Cerebellum (tissue), 4 donors: ENCODE measurements at places on chromosomes 5 and 9.

GRCh38 chr9:94872083-94872833 is 145.8 kb downstream of the AOPEP start:
- no peak for DNase-seq

GRCh38 chr9:3444016-3444415 is 81.8 kb downstream of the RFX3 start:
- no peak for DNase-seq

- no peak for DNase-seq
Measured at GRCh38 chr9:80496901-80497556, 925.3 kb downstream of the TLE4 start.

DNA sequence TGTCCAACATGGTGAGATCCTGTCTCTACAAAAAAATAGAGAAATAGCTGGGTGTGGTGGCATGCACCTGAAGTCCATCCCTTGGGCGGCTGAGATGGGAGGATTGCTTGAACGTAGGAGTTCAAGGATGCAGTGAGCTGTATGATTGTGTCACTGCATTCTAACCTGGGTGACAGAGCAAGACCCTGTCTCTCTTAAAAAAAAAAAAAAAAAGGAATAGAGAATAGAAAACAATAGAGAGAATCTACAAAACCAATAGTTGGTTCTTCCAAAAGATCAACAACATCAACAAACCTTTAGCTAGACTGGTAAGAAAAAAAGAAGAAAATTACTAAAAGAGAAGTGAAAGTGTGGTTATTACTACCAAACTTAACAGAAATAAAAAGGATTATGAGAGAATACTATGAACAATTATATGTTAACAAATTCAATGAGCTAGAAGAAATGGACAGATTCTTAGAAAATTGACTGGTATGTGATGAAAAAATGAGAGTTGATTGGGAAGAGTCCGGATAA is 8.1 kb upstream of the SLC38A9 start:
- DNase-seq: no peak

- no peak for DNase-seq
Measured at GRCh38 chr5:63820577-63820976, 141.7 kb downstream of the HTR1A start.

GRCh38 chr9:21558615-21559401 is 76.7 kb upstream of the IFNE start:
- DNase-seq: peak; percentile 2

DNA sequence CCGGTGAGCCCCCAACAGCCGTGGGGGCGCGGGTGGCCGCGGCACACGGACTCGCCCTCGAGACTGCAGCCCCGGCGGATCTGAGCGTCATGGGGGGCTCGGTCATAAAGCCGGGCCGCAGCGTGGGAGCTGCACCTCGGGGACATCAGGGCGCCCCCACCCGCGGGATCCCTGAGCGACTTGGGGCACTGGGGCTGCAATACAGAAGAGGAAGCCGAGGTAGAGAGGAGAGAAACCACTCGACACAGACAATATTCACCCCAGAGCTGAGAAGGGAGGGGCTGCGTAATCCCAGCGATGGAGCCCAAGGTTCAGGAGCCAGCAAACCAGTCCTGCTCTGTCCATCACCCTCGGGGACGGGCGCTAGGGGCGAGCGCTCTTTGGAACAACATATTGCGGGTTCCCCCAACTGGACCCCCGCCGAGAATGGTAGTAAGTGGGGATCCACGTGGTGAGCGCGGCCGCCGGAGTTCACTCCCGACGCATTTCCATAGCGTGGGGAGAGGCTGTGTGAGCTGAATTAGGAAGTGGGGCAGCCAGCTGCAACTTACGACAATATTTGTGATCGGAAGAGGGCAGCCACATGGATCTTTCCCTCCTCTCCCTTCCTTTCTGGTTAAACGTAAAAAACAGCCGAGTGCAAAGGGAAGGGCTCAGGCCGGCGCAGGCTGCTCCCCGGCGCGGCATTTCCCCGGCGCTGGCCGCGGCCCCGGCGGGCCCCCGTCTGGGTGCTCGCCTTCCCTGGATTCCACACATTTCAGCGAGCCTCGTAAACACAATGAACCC is 9.9 kb downstream of the PTCH1 start:
- DNase-seq: peak; percentile 48

- DNase-seq: no peak
Measured at GRCh38 chr5:157611571-157612476, 36.2 kb upstream of the ADAM19 start.

DNA sequence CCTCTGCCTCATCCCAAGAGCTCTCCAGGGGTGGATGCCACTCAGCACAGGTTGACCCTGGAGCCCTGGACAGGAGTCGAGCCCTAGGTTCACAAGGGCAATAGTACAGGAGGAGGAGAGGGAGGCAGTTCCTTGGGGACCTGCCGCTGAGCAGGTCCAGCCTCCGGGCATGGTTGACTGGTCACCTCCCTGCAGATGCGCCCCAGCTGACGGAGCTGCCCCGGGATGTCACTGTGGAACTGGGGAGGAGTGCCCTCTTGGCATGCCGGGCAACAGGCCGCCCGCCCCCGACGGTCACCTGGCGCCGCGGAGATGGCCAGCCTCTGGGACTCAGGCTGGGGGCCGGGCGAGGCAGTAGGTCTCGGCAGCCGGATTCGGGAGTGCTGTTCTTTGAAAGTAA is 53.7 kb downstream of the HMCN2 start:
- no peak for DNase-seq

DNA sequence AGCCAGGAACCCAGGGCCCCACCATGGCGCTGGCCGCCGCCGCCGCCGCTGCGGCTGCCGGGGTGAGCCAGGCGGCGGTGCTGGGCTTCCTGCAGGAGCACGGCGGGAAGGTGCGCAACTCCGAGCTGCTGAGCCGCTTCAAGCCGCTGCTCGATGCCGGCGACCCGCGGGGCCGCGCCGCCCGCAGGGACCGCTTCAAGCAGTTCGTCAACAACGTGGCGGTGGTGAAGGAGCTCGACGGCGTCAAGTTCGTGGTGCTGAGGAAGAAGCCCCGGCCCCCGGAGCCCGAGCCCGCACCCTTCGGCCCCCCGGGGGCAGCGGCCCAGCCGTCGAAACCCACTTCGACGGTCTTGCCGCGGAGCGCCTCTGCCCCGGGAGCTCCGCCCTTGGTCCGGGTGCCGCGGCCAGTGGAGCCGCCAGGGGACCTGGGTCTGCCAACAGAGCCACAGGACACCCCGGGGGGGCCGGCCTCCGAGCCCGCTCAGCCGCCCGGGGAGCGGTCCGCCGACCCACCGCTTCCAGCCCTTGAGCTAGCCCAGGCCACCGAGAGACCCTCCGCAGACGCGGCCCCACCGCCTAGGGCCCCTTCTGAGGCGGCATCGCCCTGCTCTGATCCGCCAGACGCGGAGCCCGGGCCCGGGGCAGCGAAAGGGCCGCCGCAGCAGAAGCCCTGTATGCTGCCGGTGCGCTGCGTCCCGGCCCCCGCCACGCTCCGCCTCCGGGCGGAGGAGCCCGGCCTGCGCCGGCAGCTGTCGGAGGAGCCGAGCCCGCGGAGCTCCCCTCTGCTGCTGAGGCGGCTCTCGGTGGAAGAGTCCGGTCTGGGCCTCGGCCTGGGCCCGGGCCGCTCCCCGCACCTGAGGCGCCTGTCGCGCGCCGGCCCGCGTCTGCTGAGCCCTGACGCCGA is 749 bp downstream of the SOWAHA start:
- no peak for DNase-seq

DNA sequence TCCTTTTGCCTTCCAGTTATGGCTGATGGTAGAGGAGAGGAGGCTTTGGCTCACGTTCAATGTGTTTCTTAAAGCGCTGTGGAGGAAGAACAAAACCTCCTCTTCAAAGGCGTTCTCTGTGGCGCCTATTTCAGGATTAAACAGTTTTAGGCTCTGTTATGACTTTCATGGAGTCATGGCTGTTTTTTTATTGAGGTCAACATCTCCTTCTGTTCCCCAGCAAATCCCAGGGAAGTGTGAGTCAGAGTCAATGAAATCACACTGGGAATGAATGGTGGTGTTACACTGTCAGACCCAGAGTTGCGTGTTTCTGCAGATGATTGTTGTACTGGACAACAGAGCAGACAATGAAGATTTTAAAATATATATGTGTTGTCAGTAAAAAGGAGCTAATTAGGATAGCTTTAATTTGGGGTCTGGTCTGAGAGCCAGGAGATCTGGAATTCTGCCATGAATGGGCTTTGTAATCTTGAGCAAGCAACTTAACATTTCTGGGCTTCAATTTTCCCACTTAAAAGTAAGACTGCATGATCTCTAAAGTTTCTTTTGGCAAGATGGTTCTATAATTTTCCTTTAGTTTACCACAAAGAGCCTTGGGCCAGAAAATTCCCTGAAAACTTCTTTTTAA is 240.7 kb downstream of the CSNK1G3 start:
- DNase-seq: no peak

DNA sequence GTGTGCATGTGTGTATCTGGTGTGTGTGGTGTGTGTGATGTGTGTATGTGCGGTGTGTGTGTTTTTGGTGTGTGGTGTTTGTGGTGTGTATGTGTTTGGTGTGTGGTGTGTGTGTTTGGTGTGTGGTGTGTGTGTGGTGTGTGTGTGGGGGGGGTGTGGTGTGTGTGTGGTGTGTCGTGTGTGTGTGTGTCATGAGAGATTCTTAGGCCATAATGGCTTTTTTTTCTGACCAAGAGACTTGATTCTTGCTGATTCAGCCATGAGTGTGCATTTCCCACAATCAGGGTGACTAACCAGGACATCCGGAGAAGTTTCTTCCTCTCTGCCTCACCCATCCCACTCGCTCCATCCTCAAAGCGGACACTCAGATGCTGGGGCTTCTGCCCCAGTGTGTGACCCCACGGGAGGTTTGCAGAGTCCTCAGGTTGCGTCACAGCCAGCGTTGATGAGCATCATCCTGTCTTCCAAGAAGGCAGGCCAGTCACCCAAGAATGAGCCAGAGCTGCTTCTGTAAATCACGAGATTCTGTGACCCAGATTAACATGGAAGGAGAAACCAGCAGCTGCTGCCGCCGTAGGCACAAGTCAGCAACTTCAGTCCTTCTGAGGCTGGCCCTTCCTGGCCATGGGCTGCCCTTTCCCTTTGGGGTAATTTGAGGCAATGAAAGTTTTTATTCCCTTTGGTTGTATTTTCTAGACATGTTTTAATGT is 12.5 kb upstream of the CTSL start:
- no peak for DNase-seq

DNA sequence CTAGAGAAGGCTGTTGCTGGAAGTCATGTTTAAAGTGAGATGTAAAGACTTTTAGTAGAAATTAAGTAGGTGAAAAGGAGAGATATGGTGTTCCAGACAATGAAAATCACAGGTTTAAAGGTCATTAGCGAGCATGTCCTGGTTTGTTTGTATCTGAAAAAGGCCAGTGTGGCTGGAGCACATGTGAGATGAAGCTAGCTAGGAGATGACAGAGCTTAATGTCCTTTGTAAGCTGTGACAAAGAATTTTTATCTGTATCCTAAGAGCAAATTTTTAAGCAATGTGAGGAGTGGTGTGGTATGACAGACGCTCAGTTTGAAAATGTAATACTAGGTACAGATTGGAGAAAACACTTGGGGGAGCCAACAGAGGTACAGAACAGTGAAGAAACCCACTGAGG is 567.2 kb upstream of the ARRDC3 start:
- no peak for DNase-seq

DNA sequence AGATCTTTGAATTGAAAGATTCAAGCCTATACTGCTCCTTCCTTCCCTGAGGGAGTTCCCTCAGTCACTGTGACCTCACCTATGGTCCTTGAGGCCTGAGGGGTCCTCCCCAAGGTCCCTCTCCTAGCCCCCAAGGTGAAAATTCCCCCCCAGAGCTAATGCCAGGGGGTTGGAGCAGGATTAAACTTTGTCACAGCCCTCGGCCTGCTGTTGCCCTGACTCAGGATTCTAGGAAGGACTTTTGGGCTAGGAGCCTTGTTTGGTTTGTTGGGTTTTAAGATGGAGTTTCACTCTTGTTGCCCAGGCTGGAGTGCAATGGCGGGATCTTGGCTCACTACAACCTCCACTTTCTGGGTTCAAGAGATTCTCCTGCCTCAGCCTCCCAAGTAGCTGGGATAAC is 123.2 kb downstream of the C5orf15 start:
- DNase-seq: no peak

DNA sequence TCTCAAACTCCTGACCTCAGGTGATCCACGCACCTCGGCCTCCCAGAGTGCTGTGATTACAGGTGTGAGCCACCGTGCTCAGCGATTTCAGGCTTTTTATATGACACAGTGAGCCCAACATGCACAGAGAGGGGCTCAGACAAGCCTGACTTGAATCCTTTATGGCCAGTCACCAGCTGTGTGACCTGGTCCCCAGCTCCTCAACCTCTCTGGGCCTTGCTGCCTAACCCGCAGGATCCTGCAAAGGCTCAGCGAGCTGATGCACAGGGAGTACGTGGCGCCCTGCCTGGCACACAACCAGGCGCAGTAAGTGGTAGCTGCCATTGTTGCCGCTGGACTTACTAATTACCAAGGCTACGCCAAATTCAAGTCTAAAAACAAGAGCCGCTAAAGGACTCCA is 16.6 kb upstream of the NCS1 start:
- no peak for DNase-seq

GRCh38 chr5:139646912-139647505 is 1.1 kb upstream of the CXXC5 start:
- no peak for DNase-seq

DNA sequence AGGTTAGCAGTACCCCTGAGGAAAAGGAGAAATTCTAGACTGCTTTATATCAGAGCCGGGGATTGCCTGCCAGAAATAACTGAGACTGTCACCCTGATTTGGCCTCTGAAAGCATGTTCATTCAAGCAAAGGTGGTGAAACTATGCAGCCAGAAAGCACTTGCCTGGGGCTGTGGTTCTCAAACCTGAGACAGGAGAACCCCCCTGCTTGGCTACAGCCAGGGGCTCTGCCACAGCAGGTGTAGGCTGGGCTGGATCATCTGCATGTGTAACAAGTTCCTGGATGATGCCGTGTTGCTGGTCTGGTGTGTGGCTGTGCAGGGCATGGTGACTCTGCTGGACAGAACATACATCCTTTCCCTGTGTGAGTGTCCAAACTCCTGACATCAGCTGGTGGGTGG is 157.8 kb downstream of the NXNL2 start:
- DNase-seq: no peak

DNA sequence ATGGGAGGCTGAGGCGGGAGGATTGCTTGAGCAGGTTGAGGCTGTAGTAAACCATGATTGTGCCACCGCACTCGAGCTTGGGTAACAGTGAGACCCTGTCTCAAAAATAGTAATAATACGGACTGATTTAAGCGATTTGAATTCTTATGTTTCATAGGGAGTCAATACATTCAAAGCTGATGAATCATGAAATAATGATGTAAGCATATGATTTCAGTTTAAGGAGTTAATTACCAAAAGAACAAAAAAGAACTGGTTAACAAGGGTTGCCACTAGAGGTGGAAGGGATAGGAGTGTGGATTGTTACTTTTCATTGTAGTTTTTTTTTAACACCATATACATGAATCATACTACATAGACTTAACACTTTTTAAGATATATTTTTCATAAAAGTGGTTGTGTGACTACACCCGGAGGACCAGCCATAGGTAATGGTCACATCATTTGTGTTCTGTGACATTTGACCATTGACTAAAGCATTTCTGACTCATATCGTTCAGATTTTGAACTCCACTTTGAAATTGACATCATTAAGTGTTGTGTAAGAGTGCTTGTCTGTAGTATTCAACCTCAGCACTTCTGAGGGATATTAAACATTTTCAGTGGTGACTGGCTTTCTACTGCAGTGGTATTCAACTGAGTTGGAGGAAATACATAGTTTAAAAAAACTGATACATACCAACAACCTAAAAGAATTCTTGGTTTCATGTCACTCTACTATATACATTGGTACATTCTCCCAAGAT is 7.0 kb downstream of the TRMT10B start:
- DNase-seq: no peak

GRCh38 chr5:6720561-6720921 is 7.3 kb downstream of the TENT4A start:
- DNase-seq: no peak

- DNase-seq: no peak
Measured at GRCh38 chr9:121972501-121972981, 120.6 kb downstream of the TTLL11 start.
